ENCODE measurements at places on chromosomes 16 and 17. TPM values are rescaled to one million over a fixed set of nuclear protein-coding genes. Genes with fewer than 3 reads are reported as not detected.

GRCh38 chr17:67244431-67245072 is 444 bp downstream of the HELZ start:
- no peak for DNase-seq

- DNase-seq, result no peak
These were observed 7.7 kb upstream of the MBTPS1 start for GRCh38 chr16:84124257-84125073.

DNA sequence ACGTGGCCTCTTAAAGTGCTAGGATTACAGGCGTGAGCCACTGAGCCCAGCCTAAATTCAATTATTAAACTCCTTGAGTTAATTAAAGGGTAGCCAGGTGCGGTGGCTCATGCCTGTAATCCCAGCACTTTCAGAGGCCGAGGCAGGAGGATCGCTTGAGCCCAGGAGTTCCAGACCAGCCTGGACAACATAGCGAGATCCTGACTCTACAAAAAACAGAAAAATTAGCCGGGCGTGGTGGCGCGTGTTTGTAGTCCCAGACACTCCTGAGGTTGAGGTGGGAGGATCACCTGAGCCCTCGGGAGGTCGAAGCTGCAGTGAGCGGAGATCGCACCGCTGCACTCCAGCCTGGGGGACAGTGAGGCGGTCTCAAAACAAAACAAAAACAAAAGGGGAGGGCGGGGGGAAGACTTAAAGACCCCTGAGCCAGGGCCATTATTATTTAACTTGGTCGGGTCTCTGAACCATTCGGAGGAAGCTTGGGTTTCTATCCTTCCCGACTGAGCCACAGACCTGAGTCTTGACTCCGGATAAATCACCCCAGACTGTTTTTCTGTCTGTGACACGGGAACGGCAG is 19.5 kb downstream of the BCL7C start:
- no peak for DNase-seq

- DNase-seq, result no peak
These were observed 478.4 kb downstream of the HS3ST3B1 start for GRCh38 chr17:14779241-14779640.

- no peak for DNase-seq
These were observed 682.1 kb upstream of the SOX9 start for GRCh38 chr17:71438631-71439146.

The RHBDF1 gene
- polyA plus RNA-seq, result 47.2 TPM

The AOC2 gene
- 1.0 TPM for polyA plus RNA-seq

The CDRT15 gene
- polyA plus RNA-seq, result 0.86 TPM

The KRT25 gene
- 0.19 TPM for polyA plus RNA-seq

The HBA2 gene
- 1,686 TPM for polyA plus RNA-seq

The MAPK7 gene
- 23.5 TPM for polyA plus RNA-seq

The FOXL1 gene
- polyA plus RNA-seq, result 0.26 TPM

The TM4SF5 gene
- not detected for polyA plus RNA-seq

The NPIPB9 gene
- 2.6 TPM for polyA plus RNA-seq

All from hindlimb muscle (tissue), 1 donor.